H1 (cell line): ENCODE measurements at places on chromosomes 5 and 9.

GRCh38 chr9:90301277-90301653, 341.4 kb downstream of the DIRAS2 start:
- DNase-seq: peak; percentile 31

- DNase-seq: no peak
Observed at GRCh38 chr9:114184071-114184470, 28.7 kb downstream of the COL27A1 start.

DNA sequence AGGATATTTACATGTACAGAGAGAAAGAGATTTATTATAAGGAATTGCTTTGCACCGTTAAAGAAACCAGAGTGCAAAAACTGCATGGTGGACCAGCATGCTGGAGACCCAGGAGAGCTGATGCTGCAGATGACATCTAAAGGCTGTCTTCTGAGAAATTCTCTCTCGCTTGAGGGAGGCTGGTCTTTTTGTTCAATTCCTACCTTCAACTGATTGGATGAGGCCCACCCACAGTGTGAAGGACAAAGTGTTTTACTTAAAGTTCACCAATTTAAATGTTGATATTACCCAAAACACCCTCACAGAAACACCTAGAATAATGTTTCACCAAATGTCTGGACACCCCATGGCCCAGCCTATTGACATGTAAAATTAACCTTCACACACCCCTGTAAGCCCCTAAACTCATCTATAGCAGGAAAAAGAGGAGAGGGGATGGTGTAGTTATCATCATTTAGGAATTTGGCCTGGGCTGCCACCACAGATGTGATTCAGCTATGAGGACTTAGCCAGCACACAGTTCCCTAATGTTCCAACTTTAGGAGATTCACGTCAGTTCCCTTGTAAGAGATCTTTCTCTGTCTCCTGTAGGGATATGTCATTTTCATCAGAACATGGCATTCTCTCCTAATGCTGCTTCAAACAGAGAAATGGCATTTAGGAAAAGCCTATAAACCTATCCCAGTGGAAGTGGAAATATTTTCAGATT, 358.2 kb upstream of the TLE4 start:
- DNase-seq: no peak

DNA sequence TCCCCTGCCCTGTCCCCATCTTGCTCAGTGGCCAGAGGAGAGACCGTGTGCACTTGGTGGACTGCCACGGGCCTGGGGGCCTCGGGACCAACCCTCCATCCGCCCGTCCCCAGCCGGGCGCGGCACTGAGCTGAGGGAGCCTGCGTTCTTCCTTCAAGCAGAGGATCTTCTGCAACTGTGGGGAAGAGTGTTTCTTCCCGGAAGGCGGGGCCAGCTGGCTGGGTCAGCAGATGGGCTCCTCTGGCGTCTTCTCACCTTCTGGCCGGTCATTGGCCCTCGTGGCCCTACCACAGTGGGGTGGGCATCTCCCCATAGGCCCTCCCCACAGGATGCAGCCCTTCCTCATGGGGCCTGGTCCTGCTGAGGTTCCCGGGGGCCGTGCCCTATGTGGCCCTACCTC, 17.4 kb downstream of the RXRA start:
- DNase-seq: no peak

- no peak for DNase-seq
Observed at GRCh38 chr9:112028242-112029221, 131.9 kb downstream of the UGCG start.

DNA sequence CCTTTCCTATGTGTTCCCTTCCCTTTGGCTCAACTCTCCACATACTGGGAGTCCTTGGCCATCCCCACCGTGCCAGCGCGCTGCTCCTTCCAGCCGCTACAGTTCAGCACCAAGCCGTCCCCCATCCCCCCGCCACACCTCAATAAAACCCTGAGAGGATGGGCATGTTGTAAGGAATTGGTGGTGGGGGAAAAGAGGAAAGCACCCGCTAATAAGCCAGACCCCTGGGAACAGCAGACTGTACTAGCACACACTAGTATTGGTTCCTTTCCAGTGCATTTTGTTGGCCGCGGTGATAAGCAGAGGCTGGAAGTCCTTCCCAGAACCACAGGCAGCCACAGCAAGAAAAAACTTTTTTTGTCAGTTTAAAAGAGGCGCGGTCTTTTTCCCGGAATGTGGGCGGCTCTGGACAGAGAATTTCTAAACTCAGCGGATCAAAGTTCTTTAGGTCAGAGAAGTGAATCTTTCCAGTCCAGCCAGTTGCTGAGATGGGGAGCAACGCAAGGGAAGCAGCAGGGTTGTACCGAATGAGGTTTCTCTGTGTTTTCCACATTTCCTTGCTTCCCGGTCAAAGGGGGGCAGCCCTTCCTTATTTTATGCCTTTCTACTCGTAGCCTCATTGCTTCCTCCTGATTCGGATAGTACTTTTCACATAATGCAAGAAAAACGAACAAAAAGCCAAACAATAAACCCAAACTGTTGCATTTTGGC, 2.1 kb downstream of the CHSY3 start:
- no peak for DNase-seq

GRCh38 chr5:3225201-3225960, 370.3 kb upstream of the IRX1 start:
- DNase-seq: no peak

DNA sequence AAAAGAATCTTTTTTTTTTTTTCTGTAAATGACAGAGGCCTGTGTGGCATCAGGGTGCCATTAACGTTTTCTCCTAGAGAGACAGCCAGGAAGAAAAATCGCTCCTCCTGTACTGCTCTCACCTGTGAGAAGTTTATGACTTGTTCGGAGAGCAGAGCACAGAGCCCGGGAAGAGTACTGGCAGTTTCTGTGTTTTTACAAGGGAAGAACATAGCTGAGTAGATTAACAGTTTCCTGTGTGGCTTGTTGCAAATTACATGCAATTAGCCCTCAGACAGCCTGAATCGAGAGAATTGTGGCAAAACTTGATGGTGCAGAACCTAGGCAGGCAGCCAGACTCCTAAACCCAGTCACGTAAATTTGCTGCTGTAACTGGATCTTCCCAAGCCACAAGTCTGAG, 32.1 kb downstream of the PRKACG start:
- DNase-seq: no peak
